Right cardiac atrium (tissue), 5 donors: ENCODE measurements at places on chromosomes 6 and 20.

DNA sequence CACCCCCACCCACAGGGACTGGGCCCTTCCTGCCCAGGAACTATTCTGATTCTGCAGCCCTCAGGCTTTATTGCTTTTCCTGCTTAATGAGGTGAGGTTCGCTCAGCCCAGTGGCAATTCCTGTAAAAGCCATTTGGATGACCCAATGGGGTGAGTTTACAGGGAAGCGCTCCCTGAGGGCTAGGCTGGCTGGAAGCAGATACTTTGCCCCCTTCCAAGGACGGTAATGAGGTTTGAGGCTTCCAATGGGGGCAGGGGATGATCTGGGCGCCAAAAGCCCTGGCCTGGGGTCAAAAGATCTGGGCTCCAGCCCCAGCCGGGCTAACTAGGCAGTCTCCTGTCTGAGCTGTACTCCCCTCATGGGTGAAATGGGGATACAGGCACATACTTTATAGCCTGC is 41.8 kb downstream of the RIPOR3 start:
- no peak for DNase-seq

- DNase-seq: no peak
Measured at GRCh38 chr6:146860583-146860982, 261.8 kb downstream of the ADGB start.

GRCh38 chr6:158398252-158399024 is 86.2 kb downstream of the TULP4 start:
- DNase-seq: no peak

- no peak for DNase-seq
Measured at GRCh38 chr6:25971187-25971821, 8.7 kb downstream of the TRIM38 start.
